ENCODE measurements at places on chromosomes 6 and 20. TPM values are rescaled to one million over a fixed set of nuclear protein-coding genes. Genes with fewer than 3 reads are reported as not detected.

- no peak for DNase-seq
Observed at GRCh38 chr20:2398449-2398848, 17.7 kb downstream of the TGM6 start.

DNA sequence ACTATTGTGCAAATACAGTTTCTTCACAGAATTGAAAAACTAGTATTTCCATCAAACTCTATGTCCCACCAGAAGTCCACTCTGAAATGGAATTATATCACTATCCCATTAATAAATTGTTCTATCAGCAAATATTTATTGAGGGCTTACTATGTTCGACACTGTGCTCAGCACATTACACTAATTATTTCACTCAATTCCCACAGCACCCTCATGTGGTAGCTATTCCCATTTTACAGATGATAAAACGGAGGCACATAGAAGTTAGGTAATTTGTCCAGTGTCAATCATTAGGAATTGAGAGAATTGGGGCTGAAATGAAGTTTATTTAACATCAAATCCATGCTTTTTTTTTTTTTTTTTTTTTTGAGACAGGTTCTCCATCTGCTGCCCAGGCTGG lies 52.5 kb downstream of the MKKS start:
- no peak for DNase-seq

- DNase-seq = no peak
Observed at GRCh38 chr20:49515586-49515985, 33.1 kb upstream of the KCNB1 start.

DNA sequence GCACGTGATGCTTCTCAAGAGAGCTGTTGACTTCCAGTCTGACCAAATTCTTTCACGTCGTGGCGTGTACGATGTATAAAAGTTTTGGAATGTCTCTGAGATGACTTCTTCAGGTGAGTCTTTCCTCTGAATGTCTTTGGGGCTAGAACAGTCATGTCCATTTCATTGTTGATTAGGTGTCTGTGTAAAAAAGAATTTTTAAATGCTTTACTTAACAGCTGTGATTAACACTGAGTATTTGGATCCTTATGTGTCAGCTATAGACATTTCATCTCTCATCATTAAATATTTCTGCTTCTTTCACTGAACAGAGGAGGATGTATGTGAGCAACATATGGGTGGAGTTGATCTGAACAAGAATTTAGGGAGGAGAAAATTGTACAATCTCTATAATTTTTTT lies 29.3 kb upstream of the KIF13A start:
- no peak for DNase-seq

DNA sequence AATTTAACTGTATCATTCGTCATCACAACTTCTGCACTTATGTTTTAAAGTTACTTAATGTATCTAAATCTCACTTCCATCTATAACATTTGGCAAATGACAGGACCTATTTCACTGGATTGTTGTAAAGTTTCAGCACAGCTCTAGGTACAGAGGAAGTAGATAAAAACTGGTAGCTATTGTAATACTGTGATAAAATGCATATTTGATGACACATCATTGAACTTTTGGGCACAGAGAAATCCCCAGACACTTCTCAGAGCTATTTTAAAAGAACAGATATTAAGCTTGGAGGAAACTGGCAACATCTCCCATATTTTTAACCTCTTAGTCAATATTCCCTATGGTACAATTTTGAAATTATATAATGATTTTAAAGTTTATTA lies 138.7 kb downstream of the RFPL4B start:
- DNase-seq = no peak

SLC25A27 gene
- polyA plus RNA-seq = 0.98 TPM

WFDC12 gene
- not detected for polyA plus RNA-seq

RSPO4 gene
- polyA plus RNA-seq = not detected

TBXT gene
- polyA plus RNA-seq = not detected

C20orf202 gene
- not detected for polyA plus RNA-seq
